ENCODE measurements at places on chromosomes 6 and 20.

DNA sequence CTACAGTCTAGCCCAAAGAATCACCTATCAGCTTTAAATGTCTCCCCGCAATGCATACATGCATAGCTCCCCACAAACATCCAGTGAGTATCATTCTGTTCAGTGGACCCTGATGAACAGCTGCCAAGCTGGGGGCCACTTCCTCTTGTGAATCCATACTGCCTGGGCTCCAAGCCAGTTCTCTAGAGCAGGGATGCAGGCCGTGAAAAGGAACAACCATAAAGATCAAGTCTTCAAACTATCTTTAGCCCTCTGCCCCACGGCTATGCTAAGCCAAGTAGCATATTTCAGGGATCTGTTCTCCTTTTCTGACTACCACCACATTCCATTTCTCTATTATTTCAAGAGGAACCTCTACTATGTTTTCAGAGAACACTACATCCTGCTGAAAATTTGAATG lies 191.7 kb upstream of the BTBD3 start:
- DNase-seq = peak; percentile 33

GRCh38 chr6:2111162-2111677 lies 134.2 kb downstream of the GMDS start:
- peak; percentile 80 for DNase-seq

GRCh38 chr6:144990784-144991183 lies 705.6 kb downstream of the UTRN start:
- no peak for DNase-seq

GRCh38 chr20:54132612-54133433 lies 41.0 kb downstream of the CYP24A1 start:
- DNase-seq = peak; percentile 98

DNA sequence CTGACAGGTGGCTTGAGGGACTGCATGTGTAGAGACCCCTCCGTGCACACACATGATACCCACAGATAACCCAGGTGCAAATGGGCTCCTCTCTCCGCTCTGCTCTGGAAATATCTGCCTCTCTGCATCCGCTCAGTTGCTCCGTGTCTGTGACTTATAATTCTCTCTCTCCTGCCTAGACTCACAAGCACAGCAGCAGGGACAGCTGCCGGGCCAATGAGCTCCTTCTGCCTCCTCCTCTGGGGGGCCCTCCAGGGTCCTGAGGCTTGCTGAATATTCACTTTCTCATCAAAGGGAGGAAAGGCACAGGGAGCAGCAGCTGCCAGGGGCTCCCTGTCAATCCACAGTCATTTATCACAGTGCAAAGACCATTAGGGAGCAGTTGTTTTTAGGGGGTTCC lies 24.1 kb downstream of the LRFN2 start:
- DNase-seq = no peak

GRCh38 chr20:55584307-55584706 lies 421.0 kb downstream of the CBLN4 start:
- no peak for DNase-seq

DNA sequence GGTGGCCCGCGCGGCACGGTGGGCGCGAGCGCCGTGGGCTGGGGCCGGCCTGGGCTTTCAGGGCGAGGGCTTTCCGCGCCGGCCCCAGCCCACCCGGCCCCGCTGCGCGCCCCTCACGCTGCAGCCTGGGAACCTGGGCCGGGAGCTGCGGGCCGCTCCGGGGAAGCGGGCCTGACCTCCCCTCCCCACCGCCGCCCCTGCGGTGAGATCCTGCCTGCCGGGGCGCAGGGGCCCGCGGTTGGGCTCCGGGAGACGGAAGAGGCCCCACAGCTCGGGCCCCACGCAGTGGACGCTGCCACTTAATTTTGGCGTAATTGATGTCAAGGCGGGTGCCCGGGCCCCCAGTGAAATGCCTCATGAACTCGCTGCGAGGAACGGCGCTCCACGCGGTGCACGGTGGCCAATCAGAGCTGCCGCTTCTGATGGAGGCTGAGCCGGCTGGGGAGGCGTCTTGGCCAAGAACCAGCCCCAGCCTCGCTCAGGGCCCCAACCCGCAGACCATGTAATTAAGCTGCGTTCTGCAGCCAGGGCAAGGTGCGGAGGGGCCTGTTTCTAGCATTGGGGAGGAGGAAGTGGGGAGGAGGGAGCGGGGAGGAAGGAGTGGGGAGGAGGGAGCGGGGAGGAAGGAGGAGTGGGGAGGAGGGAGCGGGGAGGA lies 96.1 kb upstream of the BHLHE23 start:
- peak; percentile 39 for DNase-seq

DNA sequence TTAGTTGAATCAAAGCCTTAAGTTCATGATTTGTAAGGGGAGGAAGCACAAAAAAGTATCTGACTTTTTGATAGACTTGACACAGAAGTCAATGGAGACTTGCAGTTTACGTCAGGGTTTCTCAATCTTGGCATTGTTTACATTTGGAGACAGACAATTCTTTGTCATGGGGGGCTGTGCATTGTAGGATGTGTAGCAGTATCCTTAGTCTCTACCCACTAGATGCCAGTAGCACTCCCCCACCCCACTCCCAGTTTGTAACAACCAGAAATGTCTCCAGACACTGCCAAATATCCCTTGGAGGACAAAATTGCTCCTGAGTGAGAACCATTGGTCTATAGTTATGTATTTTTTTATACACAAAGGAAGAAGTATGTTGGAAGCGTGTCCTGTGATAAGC lies 434.1 kb downstream of the RFPL4B start:
- DNase-seq = peak; percentile 73
